ENCODE measurements at places on chromosomes 11 and 22. TPM values are rescaled to one million over a fixed set of nuclear protein-coding genes. Genes with fewer than 3 reads are reported as not detected.

The RPS19BP1 gene
- total RNA-seq, result 123 TPM

The MUC6 gene
- not detected for total RNA-seq

DNA sequence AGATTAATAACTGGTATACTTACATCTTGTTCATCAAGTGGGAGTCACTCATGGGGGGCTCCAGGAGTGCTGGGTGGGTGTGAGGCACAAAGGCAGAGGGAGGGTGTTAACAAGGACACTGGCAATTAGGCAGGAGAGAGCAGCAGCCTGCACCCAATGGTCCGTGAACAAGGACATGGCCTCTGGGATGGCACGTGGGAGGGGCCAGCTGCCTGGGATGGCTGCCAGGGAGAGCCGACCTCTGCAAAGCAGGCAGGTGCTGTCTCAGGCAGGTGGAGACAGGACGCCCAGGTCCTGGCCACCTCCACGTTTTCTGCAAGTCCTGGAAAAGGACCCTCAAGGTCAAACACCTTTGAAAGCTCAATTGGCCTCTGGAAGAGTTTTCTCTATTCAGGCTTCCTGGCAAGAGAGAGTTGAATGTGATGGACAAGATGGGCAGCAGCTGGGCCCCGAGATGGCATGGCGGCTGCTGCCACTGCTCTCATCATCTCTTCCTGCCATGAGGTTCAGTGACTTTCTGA is 257.1 kb downstream of the BUD13 start:
- no peak for DNase-seq

DNA sequence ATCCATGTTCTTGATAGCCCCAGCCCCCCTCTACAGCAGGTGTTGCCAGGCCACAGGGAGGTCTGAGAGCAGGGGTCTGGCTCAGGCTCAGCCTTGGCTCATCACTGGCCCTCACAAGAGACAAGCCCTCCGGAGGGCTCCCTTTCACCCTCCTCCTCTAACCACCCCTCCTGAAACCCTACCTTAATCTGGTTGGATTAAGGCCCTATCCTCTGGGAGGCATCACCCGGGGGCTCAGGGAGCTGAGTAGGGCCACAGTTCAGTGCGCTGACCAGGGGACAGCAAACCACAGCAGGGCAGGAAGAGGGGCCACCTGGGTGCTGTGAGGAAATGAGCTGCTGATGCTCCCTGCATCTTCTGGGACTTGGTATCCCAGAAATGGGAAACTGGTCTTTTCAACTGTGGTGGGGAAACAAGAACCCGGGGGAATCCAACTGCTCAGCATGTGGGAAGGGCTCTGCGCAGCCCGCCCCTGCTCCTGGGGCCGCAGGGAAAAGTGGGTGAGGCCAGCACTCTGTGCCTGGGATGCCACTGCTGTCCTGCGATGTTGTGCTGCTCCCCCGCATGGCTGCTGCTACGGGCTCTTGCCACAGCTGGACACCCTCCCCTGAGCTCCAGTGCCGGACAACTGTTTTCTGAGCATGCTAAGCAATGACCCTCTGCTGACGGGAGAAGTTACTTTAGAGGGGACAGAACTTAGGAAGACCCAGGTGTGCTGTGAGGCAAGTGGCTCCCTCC is 17.5 kb downstream of the ADORA2A start:
- no peak for DNase-seq

The TIGD3 gene
- 0.29 TPM for total RNA-seq

- DNase-seq, result no peak
Measured at GRCh38 chr11:114244726-114245394, 51.3 kb upstream of the NNMT start.

DNA sequence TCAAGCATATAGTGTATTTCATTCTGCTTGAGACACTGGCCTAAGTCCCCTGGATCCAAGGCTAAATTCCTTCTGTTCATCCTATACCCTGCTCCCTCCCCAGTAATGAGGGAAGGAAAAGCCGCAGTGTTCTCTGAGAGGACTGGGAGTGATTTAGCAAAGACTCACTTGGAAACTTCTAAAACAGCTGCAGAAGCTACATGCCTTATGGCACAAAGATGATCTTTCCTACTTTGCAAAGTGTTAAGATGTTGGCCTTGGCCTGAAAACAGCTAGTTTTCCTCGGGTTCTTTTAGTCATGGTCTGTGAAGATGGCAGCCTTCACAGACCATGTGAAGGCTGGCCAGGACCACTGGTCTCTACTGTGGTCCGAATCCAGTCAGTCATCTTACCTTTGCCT is 65.7 kb downstream of the ABTB2 start:
- no peak for DNase-seq

GRCh38 chr22:37342065-37342464 is 59.8 kb downstream of the CYTH4 start:
- DNase-seq, result no peak

Measured in LHCN-M2 (cell line).